ENCODE measurements at places on chromosomes 16 and 17.
A peak's percentile ranks its signal among the peaks of the same experiment; 100 is the strongest.

DNA sequence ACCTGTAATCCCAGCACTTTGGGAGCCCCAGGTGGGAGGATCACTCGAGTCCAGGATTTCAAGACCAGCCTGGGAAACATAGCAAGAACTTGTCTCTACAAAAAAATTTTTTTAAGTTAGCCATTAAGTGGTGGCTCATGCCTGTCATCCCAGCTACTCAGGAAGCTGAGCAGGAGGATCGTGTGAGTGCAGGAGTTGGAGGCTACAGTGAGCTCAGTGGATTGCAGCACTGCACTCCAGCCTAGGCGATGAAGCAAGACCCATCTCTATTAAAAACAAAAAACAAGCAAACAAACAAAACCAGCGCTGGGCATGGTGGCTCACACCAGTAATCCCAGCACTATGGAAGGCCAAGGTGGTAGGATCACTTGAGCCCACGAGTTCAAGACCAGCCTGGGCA lies 38.0 kb downstream of the HEATR3 start:
- peak; percentile 55 for DNase-seq

GRCh38 chr16:19225651-19226050 lies 57.6 kb downstream of the SYT17 start:
- no peak for DNase-seq

GRCh38 chr16:48101069-48101674 lies 54.6 kb downstream of the ABCC12 start:
- no peak for DNase-seq

GRCh38 chr17:48335858-48336500 lies 94.0 kb downstream of the SKAP1 start:
- DNase-seq: peak; percentile 56

DNA sequence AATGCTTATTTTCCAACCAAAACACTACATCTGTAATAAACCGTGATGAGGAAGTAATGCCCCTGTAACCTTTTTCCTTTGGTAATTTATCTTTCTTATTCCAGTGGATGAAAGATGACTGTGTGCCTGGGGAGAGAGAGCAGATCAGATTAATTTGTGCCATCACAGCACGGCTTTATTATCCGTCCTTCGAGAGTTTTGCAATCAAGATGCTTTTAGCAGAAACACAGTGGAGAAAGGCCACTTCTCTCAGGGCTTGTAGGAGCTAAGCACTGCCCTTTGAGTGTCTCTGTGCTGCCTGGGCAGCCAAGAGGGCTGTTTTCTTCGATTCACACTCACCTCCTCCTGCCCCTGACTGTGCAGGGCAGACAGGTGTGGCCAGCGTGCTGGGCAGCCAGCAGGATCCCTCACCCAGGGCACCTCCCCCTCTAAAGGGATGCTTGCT lies 190.2 kb downstream of the PRKCA start:
- DNase-seq: peak; percentile 47

GRCh38 chr16:14502256-14502875 lies 127.7 kb downstream of the PARN start:
- DNase-seq: no peak

DNA sequence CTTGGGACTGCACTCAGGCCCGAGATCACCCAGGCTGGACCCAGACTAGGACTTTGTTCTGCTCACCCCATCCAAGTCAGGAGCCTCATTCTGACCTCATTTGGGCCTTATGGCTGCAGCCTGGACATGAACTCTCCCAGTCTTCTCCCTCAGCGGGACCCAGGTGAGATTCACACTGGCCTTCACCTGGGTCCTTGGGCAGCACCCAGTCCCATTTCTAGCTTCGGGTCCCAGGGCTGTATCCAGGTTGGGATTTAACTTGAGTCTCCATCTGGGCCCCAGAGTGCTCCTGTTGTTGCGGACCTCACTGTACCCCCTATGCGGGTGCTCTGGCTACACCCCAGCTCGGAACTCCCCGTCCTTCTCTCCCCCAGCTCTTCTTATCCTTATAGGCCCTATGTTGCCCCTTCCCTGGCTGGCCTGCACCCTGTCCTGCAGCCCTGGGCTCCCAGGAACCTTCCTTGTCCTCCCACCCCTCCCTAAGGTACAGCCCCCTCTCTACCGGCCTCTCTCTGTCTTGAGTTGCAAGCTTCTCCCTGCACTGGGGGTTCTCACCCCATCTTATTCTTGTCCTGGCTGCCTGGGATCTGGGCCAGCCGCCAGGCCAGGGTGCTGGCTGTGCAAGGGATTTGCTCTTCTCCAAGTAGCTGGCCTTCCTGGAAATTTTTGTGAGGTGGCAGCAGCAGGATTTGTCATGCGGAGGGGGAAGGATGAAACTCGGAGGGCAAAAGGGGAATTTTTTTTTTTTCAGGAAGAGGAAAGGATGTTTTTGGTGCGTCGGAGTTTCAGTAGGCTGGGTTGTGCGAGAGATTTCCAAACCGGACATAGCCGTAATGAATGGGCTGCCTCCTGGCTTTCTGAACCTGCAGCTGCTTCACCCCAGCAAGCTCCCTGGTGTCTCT lies 904 bp downstream of the MAP2K3 start:
- peak; percentile 84 for DNase-seq

GRCh38 chr17:73900516-73900915 lies 256.3 kb upstream of the SDK2 start:
- no peak for DNase-seq

DNA sequence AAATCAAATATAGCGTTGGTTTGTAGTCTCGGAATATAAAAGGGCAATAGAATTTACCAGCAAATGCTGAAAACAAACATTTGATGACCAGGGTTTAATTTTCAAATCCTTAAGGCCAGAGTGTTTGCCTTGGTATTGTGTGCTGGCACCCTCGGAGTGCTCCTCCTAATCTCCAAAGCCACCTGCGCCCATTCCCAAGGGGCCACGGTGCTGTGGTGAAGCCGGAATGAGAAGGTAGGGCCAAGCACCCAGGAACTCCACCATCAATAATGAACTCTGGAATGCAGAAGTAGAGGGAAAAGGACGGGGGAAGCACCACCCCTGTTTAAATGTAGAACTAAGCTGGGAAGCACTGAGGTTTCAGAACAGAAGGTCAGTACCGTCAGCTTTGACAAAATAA lies 51.9 kb downstream of the COG7 start:
- DNase-seq: no peak

GRCh38 chr17:7261379-7262191 lies 693 bp downstream of the CLDN7 start:
- no peak for DNase-seq

DNA sequence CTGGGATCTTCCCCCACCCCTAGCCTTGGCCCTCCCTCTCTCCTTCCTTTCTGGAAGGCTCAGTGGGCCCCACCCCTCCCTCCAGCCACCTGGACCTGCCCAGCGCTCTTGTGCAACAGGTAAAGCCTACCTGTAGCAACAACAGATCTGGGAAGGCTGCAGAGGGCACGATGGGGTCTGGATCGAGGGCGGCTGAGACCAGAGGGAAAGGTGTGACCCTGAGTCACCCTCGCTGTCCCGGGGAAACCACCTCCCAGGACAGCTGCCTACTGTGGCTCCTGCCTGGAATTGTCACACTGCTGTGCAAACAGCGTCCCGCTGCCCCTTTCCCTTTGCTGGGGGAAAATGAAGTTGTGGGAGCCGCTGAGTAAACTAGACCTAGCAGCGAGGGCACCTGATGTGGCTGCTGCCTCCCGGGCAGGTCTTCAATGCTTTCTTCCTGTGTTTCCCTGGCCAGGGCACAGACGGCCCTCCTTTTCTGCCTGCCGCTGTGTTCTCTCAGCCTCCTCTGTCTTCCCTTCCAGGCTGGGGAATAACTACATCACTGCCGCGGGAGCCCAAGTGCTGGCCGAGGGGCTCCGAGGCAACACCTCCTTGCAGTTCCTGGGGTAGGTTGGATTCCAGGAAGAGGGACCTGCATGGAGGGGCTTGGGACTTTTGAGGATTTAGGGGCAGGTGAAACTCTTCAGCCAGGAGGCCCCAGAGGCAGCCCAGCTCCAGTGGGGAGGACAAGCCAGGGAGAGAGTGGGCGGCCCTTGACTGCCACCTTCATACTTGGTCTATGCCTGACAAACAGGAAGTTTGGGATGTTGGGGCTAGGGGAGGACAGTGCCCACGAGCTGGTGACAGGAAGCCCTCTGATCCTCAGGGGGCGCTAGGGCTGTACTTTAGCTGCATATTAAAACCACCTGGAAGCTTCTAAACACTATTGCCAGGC lies 22.2 kb upstream of the CYLD start:
- no peak for DNase-seq

Measured in EH (cell line).